AG04449 (cell line): ENCODE measurements at places on chromosomes 3 and 15.

DNA sequence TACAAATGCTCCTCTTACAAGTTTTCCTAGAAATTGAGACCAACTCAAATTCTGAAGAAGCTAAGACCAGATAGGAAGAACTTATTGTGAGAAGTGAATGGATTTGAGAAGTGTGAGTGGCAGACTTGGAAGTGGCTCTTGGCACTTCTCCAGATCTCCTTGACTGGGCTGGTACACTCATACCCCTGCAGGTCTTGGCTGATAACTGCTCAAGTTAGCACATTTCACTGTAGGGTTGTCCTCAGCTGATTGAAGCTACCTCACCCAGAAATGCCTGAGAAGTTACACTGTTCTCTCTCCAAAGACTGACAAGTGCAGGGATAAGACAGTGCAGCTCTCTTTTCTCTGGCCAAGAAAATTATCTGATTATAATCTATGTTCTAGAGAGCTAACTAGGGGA, 16.5 kb upstream of the CLDN1 start:
- no peak for DNase-seq

DNA sequence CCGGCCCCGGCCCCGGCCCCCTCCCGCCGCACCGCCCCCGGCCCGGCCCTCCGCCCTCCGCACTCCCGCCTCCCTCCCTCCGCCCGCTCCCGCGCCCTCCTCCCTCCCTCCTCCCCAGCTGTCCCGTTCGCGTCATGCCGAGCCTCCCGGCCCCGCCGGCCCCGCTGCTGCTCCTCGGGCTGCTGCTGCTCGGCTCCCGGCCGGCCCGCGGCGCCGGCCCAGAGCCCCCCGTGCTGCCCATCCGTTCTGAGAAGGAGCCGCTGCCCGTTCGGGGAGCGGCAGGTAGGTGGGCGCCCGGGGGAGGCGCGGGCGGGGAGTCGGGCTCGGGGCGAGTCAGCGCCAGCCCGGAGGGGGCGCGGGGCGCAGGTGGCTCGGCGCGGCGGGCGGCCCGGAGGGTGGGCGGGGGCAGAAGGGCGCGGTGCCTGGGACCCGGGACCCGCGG, 352 bp downstream of the CHRD start:
- DNase-seq = no peak

- DNase-seq = no peak
Observed at GRCh38 chr3:170751083-170751898, 118.7 kb downstream of the RPL22L1 start.

DNA sequence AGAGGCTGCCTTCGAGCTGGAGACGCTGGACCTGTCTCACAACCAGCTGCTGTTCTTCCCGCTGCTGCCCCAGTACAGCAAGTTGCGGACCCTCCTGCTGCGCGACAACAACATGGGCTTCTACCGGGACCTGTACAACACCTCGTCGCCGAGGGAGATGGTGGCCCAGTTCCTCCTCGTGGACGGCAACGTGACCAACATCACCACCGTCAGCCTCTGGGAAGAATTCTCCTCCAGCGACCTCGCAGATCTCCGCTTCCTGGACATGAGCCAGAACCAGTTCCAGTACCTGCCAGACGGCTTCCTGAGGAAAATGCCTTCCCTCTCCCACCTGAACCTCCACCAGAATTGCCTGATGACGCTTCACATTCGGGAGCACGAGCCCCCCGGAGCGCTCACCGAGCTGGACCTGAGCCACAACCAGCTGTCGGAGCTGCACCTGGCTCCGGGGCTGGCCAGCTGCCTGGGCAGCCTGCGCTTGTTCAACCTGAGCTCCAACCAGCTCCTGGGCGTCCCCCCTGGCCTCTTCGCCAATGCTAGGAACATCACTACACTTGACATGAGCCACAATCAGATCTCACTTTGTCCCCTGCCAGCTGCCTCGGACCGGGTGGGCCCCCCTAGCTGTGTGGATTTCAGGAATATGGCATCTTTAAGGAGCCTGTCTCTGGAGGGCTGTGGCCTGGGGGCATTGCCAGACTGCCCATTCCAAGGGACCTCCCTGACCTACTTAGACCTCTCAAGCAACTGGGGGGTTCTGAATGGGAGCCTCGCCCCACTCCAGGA, 21.1 kb downstream of the NRROS start:
- no peak for DNase-seq

- DNase-seq = no peak
Observed at GRCh38 chr3:134652409-134652831, 1.6 kb upstream of the KY start.

- no peak for DNase-seq
Observed at GRCh38 chr15:56806148-56806536, 72.8 kb upstream of the ZNF280D start.

- DNase-seq = no peak
Observed at GRCh38 chr15:82963471-82964341, 11.2 kb upstream of the HOMER2 start.

DNA sequence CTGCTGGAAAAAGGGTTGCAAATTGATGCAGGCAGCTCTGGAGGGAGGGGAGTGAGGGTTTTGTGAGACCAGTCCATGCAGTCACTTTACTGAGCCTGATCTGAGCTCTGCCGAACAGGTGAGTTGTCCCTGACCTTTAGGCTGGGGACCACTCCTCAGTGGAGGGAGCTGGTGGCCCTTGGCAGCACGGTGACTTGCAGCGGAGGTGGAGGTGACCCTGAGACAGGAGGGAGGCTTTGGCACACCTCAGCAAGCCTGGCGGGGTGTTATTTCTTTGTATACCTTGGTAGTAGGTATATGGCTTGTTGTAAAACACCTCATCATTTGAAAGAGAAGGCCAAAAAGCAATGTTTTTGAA, 43.5 kb downstream of the FGD5 start:
- DNase-seq = no peak

GRCh38 chr3:154718053-154718452, 288.1 kb upstream of the GPR149 start:
- DNase-seq = no peak

GRCh38 chr3:112011376-112011940, 12.7 kb downstream of the TAGLN3 start:
- DNase-seq = no peak

DNA sequence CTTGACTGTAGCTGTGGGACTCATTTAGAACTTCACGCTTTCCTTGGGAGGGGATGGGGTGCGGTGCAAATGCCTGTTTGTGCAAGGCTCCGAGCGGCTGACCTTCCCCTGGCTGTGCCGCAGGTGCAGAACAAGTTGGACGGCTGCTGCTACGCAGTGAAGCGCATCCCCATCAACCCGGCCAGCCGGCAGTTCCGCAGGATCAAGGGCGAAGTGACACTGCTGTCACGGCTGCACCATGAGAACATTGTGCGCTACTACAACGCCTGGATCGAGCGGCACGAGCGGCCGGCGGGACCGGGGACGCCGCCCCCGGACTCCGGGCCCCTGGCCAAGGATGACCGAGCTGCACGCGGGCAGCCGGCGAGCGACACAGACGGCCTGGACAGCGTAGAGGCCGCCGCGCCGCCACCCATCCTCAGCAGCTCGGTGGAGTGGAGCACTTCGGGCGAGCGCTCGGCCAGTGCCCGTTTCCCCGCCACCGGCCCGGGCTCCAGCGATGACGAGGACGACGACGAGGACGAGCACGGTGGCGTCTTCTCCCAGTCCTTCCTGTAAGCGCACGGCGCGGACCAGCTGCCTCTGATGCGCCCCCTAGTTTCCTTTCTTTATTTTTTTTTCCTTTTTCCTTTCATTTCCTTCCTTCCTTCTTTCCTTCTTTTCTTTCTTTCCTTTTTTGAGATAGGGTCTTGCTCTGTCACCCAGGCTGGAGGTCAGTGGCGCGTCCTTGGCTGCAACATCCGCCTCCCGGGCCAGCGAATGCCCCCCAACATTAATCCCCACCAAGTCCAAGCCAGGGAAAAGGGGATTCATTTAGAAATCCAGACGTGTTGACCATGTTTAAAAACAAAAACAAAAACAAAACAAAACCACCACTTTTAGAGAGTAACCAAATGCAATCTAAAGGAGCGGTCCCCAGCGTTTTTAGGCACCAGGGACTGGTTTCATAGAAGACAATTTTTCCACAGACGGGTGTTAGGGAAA, 42.7 kb downstream of the EIF2AK4 start:
- DNase-seq = no peak

GRCh38 chr3:70176224-70176623, 136.2 kb downstream of the MDFIC2 start:
- no peak for DNase-seq

DNA sequence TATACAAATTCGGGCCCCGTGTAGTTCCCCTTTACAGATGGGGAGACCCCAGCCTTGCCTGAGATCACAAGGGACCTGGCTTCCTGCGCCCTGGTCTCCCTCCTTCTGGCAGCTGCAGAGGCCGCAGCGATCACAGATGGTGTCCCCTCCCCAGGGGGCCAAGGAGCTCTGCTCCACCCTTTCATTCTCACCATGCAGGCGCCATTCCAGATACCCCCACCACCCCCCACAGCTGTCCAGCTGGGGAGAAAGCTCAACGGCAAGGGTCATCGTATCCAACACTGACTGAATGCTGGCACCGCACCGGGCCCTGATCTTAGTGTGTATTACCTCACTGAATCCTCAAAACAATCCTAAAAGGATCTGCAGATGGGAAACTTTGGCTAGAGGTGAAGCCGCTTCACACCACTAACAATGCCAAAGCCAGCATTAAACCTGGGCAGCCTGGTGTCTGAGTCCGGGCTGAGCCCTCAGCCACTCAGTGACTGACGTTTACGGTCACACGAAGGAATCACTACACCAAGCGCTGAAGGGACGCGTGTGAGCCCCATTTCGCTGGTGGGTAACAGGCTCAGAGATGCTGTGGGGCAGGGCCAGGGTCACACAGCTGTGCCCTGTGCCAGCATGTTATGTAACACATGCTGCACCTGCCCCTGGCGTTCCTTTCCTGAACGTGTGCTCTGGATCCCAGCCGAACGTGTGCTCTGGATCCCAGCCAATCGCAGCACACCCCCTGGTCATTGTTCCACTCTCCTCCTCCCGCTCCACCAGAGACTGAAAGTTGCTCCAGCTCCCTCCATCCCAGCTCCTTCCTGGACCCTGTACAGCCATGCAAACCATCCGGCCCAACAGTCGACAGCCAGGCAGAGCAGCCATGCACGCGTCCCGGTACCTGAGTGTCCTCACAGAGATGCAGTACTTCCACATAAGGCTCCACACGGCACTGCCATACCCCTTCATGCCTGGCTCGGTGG, 51.8 kb downstream of the IQSEC1 start:
- DNase-seq = no peak

- DNase-seq = no peak
Observed at GRCh38 chr3:20563251-20563650, 377.2 kb upstream of the SGO1 start.

DNA sequence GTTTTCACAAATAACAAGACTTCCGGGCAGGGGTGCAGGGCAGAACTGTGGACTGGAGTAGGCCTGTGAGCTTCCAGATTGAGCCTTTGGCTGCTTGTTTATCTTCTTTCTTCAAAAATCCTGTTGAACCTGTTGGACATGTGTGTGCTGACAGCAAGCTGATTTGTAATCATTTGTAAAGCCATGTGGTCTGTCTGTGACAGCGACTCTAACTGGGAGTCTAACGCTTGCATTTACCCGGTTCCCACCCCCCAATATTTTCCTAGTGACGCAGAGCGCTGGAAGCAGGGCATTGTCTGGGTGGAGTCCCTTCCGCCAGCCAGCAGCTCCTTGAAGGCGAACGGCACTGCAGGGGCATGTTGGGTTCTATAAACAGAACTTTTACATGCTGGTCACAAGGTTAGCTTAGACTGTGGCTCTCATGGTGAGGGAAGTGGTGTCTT, 85.7 kb upstream of the MYZAP start:
- DNase-seq = no peak

DNA sequence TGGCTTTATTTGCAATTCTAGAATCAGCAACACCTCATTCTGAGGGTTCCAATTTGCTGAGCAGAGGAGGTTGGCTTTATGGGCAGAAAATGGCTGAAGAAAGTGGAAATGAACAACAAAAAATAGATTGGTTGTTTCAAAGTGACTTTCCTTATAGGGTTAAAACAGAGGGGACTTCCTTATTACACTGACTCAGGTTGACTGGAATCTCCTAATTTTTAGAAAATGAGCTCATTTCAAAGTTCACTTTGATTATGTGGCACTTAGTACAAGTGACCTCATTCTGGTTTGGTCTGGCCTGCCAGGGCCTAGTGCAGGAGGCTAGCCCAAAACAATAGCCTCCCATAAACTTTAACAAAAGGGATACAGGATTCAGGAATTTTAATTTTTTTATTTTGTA, 41.4 kb downstream of the NFKBIZ start:
- DNase-seq = peak; percentile 69

- DNase-seq = no peak
Observed at GRCh38 chr3:74402821-74403220, 211.6 kb downstream of the CNTN3 start.

DNA sequence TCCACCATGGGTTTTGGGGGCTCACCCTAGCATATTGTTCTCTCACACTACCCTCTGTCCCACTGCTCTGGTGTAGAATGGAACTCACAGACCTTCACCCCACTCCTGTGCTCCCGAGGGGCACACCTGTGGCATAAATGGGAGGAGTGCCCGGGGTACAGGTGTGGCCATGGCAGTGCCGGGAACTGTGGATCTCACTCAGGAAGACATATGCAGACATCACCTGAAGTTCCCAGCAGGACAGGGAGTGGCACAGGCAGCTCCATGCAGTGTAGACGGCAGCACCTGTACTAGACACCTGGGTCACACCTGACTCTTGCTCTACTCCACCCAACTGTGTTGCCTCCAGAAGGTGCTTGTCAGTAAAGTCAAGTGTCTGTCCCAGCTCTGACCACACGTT, 57.6 kb upstream of the MRPS22 start:
- DNase-seq = no peak

GRCh38 chr3:127101411-127102187, 91.3 kb upstream of the PRR23E start:
- DNase-seq = no peak

GRCh38 chr3:137008131-137008530, 50.3 kb downstream of the IL20RB start:
- no peak for DNase-seq

- peak; percentile 79 for DNase-seq
Observed at GRCh38 chr3:29775340-29775739, 494.5 kb downstream of the RBMS3 start.

DNA sequence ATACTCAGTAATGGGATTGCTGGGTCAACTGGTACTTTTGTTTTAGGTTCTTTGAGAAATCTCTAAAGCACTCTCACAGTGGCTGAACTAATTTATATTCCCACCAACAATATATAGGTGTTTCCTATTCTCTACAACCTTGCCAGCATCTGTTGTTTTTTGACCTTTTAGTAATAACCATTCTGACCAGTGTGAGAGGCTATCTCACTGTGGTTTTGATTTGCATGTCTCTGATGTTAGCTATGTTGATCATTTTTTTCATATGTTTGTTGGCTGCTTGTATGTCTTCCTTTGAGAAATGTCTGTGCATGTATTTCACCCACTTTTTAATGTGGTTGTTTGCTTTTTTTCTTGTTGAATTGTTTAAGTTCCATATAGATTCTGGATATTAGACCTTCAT, 98.2 kb upstream of the DCBLD2 start:
- no peak for DNase-seq
